ENCODE measurements at places on chromosomes 5 and 9.

- H3K27me3 ChIP-seq = no peaks in the 10 kb centered on the region
- H3K27ac ChIP-seq = peak overlapping the region; percentile 82
- H3K36me3 ChIP-seq = no peaks in the 10 kb centered on the region
These were observed 665.5 kb upstream of the ZNF608 start for GRCh38 chr5:125411744-125412560.

DNA sequence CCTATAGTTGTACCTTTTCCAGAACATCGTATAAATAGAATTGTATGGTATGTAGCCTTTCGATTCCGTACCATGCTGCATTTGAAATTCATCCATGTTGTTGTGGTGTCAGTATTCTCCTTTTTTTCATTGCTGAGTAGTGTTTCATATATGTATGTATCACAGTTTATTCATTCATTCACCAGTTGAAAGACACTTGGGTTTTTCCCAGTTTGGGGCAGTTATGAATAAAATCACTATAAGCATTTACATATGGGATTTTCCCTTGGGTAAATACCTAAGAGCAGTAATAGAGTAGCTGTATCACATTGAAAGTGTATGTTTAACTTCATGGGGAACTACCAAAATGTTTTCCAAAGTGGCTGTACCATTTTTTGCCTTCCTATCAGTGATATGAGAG is 16.1 kb upstream of the FKTN start:
- H3K4me3 ChIP-seq = no peak overlapping the region
- no peak for DNase-seq
- no peak overlapping the region for H3K27ac ChIP-seq
- H3K4me1 ChIP-seq = no peaks in the 10 kb centered on the region
- H3K36me3 ChIP-seq = no peaks in the 10 kb centered on the region

- H3K36me3 ChIP-seq = no peaks in the 10 kb centered on the region
- no peaks in the 10 kb centered on the region for H3K4me1 ChIP-seq
- no peaks in the 10 kb centered on the region for H3K27me3 ChIP-seq
These were observed 29.1 kb downstream of the ARSK start for GRCh38 chr5:95583992-95584391.

DNA sequence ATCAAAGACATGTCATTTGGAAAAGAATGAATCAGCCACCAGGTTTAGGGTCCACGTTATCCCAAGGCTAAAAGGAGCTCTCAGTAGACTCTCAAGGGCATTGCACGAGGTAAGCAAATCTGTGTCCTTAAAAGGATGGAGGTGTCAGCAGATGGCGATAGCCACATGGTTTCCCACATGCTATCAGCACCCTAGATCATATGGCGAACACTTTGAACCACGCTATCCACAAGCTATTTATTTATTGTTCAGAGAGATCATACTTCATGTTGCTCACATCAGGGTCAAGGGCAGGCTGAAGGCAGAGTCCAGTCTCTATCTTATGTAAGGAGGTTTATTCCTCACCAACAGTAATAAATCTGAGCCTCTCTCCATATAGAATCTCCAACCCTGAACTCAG is 43.7 kb downstream of the CDH6 start:
- no peak for DNase-seq
- no peaks in the 10 kb centered on the region for H3K36me3 ChIP-seq
- no peak overlapping the region for H3K4me3 ChIP-seq
- no peaks in the 10 kb centered on the region for H3K27me3 ChIP-seq
- H3K27ac ChIP-seq = no peak overlapping the region

- H3K4me3 ChIP-seq = no peak overlapping the region
- H3K36me3 ChIP-seq = no peaks in the 10 kb centered on the region
- no peak for DNase-seq
- H3K27ac ChIP-seq = no peak overlapping the region
These were observed 27.9 kb downstream of the RFX3 start for GRCh38 chr9:3497857-3498256.

All from transverse colon (tissue), 4 donors.